Thymus (tissue), 14 donors: ENCODE measurements at places on chromosomes 16 and 17.

DNA sequence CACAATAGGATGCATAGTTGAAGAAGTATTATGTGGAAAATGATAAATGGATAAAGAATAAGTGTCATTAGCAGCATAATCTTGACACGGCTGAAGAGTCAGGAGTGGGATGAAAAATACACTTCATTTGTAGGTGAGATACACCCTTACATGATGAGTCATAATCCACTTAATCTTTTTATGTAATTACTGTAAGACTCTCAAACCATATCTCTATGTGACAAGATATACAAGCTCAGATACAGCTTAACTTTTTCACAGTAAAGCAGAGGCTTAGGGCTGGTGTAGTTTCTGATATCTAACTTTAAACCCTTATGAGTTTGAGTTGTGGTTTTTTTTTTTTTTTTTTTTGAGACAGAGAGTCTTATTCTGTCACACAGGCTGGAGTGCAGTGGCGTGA is 101.2 kb downstream of the FTO start:
- no peak overlapping the region for H3K27ac ChIP-seq
- DNase-seq, result no peak
- H3K36me3 ChIP-seq, result no peaks in the 10 kb centered on the region
- H3K4me3 ChIP-seq, result no peak overlapping the region
- no peaks in the 10 kb centered on the region for H3K27me3 ChIP-seq

DNA sequence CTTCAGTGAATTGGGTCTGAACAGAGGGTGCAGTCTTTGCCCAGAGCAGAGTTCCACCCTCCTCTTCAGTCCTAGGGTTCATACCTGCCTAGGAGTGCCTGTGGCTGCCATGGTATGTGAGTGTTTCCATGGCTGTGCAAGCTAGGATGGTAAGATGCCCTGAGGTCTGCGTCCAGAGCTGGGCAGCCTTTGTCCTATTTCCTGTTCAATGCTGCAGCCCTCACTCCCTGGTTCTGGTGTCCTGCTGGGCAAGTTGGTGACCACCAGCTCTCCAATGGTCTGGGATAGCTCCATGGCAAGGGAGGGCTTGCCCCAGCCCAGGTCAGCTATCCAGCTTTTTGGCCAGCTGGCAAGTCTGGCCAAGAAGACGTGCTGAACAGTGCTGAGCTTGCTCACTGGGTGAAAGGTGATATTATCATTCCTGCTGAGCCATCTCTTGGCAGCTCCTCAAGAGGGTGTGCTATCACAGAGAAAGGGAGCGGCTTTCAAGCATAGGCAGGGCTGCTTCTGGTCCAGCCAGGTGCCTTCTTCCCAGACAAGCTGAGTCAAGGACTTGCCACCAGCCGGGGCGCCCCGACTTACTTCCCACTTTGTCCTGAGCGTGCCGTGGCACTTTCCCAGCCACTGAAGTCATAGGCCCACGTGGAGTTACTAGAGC is 13.0 kb upstream of the NFATC3 start:
- no peak for DNase-seq
- peaks cover 82% of the 10 kb centered on the region for H3K4me1 ChIP-seq
- peak overlapping the region; percentile 59 for H3K27ac ChIP-seq
- H3K36me3 ChIP-seq, result peaks cover 55% of the 10 kb centered on the region
- no peaks in the 10 kb centered on the region for H3K27me3 ChIP-seq
- no peak overlapping the region for H3K4me3 ChIP-seq

DNA sequence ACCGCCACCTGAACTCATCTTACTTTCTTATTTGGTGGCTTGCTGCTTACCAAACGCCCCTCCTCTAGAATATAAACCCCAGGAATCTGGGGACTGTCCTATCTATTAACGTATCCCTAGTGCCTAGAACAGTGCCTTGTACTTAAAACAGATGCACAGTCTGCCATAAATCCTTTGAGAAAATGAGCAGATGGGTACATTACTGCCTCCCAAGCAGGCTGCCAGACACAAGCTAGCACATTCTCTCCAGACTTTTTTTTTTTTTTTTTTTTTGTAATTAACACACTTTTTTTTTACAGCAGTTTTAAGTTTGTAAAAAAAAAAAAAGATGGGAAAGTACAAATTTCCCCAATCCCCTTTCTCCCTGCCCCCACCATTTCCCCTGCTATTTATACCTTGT is 57.3 kb upstream of the RPL38 start:
- no peak for DNase-seq
- no peaks in the 10 kb centered on the region for H3K27me3 ChIP-seq
- H3K36me3 ChIP-seq, result no peaks in the 10 kb centered on the region
- H3K4me3 ChIP-seq, result no peak overlapping the region
- H3K4me1 ChIP-seq, result no peaks in the 10 kb centered on the region

GRCh38 chr17:44375196-44376017 is 11.8 kb upstream of the FAM171A2 start:
- H3K27me3 ChIP-seq, result peaks cover 63% of the 10 kb centered on the region
- H3K27ac ChIP-seq, result no peak overlapping the region
- no peaks in the 10 kb centered on the region for H3K4me1 ChIP-seq
- no peak for DNase-seq
- no peaks in the 10 kb centered on the region for H3K36me3 ChIP-seq

- H3K27ac ChIP-seq, result no peak overlapping the region
- peaks cover 13% of the 10 kb centered on the region for H3K4me1 ChIP-seq
- no peak for DNase-seq
Observed at GRCh38 chr16:31713945-31714902, 159.4 kb upstream of the ZNF267 start.

DNA sequence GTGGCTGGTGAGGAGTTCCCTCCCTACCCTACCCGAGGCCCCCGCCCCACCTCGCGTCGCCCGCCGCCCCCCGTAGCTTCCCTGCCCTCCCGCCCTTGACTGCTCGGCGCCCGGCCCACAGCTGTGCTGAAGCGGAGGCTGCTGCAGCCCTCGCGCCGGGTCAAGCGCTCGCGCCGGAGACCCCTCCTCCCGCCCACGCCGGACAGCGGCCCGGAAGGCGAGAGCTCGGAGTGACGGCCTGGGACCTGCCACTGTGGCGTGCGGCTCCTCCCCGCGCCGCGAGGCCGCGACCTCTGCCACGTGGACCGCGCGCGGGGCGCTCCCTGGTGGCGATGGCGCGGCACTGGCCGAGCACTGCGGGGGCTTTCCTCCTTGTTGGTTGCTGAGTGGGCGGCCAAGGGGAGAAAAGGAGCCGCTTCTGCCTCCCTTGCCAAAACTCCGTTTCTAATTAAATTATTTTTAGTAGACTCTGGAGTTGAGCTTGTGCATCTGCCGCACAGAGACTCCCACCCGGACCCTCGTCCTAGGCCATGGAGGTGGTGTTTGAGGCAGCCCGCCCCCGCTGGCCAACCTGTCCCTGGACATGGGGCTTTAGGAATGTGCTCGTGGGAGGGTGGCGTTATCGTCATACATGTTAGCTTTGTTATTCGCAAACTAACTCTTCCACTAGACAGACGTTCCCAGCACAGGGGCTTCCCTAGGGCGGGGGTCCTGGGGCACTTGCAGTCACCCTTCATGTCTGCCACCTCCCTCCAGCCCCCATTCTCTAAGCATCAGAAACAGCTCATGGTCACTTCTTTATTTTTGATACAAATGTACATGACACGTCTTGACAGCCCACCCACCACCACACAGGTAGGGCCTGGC is 4.4 kb downstream of the TP53I13 start:
- H3K4me3 ChIP-seq, result no peak overlapping the region
- H3K4me1 ChIP-seq, result peaks cover 23% of the 10 kb centered on the region
- H3K36me3 ChIP-seq, result peaks cover 53% of the 10 kb centered on the region
- DNase-seq, result no peak
- no peaks in the 10 kb centered on the region for H3K27me3 ChIP-seq

DNA sequence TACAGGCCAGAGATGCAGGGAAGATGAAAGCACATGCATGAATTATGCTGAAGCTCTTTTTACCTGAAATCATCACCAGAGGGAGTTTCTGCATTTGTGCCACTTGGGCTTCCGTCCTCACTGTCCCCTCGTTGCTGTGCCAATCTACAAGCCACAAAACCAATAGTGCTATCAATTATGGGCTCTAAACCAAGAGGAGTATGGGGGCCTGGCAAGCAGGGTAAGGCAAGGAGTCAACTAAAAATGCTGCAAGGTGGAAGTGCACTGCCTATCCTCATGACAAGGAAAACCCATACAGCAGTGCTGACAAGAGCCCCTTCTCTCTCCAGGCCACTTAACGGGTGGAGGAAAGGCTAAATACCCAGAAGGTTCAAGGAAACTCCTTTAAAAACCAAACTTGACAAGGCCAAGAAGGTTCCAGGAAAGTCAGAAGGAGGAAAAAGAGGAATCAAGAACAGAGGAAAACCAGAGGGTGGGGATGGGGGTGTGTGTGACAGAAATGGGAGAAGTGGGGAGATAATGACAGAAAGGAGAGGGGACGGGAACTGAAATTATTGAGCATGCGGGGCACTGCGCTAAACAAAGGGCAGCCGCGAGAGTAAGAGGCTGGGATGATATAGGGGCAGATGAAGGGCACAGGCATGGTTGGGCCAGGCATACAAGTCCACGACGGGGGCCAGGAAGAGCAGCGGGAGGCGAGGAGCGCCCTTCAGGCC is 674 bp downstream of the C17orf75 start:
- peak overlapping the region; percentile 68 for H3K27ac ChIP-seq
- H3K4me1 ChIP-seq, result peaks cover 6% of the 10 kb centered on the region
- H3K27me3 ChIP-seq, result no peaks in the 10 kb centered on the region

DNA sequence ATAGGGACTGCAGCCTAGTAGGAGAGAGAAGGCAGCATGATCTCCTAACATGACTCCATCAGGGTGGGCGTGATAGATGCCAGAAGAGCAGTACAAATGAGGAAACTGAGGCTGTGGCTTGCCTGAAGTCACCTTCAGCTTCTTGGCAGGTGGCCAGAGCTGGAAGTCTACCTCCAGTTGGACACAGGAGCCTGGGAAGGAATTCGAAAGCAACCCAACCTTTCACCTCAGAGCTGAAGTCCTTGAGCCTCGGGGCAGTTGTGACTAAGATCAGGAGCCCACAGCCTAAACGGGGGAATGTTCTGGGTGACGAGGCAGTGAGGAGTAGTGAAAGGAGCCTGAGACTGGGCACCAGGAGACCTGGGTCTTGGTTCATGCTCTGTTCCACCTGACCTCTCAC is 9.4 kb upstream of the SLC52A1 start:
- H3K36me3 ChIP-seq, result no peaks in the 10 kb centered on the region
- H3K27ac ChIP-seq, result no peak overlapping the region
- no peak for DNase-seq
- H3K4me1 ChIP-seq, result peaks cover 15% of the 10 kb centered on the region

DNA sequence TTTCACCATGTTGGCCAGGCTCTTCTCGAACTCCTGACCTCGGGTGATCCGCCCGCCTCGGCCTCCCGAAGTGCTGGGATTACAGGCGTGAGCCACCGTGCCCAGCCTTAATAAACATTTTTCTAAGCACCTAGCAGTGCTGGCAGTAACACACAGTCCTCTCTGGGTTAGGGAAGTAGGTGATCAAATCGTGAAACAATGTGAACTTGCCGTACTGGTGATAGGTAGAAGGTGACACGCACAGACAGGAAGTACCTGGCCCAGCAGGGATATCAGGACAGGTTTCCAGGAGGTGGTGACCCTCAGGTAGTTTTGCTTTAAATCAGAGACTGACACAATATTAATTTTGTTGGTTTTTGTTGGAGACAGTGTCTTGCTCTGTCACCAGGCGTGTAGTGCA is 4.5 kb downstream of the PLD2 start:
- H3K4me1 ChIP-seq, result peaks cover 3% of the 10 kb centered on the region
- no peak for DNase-seq
- H3K27ac ChIP-seq, result no peak overlapping the region
- peaks cover 42% of the 10 kb centered on the region for H3K27me3 ChIP-seq
- no peaks in the 10 kb centered on the region for H3K36me3 ChIP-seq
- H3K4me3 ChIP-seq, result no peak overlapping the region

DNA sequence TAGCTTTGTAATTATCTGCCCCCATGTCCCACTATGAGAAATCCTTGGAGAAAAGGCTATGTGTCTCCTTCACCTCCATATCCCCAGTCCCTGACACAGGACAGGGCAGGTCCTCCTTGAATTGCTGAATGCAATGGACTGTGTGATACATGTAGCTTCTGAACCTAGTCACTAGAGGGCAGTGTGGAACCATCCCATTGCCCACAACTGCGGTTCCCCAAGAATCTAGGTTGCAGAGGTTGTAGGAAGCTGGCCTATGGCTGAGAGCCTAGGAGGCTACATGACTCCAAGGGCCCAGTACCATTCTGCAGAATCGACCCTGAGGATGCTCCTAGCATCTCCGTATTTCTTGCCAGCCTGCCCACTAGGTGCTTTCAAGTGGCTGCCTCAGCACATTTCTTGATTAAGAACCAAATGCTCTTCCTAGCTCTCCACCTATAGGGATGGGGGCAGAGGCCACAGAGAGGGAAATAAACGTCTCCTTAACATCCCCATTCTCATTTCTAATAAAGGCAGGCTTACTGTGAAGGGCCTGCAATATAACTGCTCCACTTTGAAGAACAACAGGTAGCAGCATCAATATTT is 394.0 kb downstream of the CA10 start:
- DNase-seq, result peak; percentile 36
- no peak overlapping the region for H3K4me3 ChIP-seq
- no peak overlapping the region for H3K27ac ChIP-seq
- H3K4me1 ChIP-seq, result no peaks in the 10 kb centered on the region
- H3K27me3 ChIP-seq, result no peaks in the 10 kb centered on the region

DNA sequence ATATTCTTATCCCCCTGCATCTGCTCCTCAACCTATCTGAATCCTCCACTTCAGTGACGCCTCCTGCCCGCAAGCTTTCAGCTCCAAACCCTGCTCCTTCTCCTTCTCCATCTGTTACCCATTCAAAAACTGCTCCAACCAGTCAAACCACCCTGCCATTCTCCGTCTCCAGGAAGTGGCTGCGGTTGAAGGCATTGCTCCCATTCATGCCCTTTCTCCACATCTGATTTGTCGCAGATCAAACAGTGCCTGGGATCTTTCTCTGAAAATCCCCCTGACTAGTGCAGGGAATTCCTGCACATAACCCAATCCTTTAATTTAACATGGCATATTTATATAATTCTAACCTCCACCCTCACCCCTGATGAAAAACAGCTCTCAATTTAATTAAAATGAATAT is 56.3 kb downstream of the SLFN5 start:
- DNase-seq, result no peak
- no peaks in the 10 kb centered on the region for H3K4me1 ChIP-seq
- H3K27ac ChIP-seq, result no peak overlapping the region
- no peaks in the 10 kb centered on the region for H3K36me3 ChIP-seq

- H3K4me3 ChIP-seq, result no peak overlapping the region
- H3K36me3 ChIP-seq, result no peaks in the 10 kb centered on the region
- no peaks in the 10 kb centered on the region for H3K4me1 ChIP-seq
- no peak overlapping the region for H3K27ac ChIP-seq
- H3K27me3 ChIP-seq, result no peaks in the 10 kb centered on the region
Observed at GRCh38 chr16:9625122-9625521, 533.7 kb downstream of the HAPSTR1 start.

- no peak overlapping the region for H3K4me3 ChIP-seq
- peaks cover 78% of the 10 kb centered on the region for H3K27me3 ChIP-seq
- H3K27ac ChIP-seq, result no peak overlapping the region
- H3K4me1 ChIP-seq, result no peaks in the 10 kb centered on the region
Observed at GRCh38 chr17:39608142-39608981, 642 bp upstream of the NEUROD2 start.

GRCh38 chr17:37466471-37466870 is 23.2 kb upstream of the DUSP14 start:
- H3K27ac ChIP-seq, result no peak overlapping the region
- H3K27me3 ChIP-seq, result no peaks in the 10 kb centered on the region
- H3K4me3 ChIP-seq, result no peak overlapping the region
- no peak for DNase-seq
- H3K36me3 ChIP-seq, result peaks cover 52% of the 10 kb centered on the region
